Epithelial cell of prostate (primary cell): ENCODE measurements at places on chromosomes 2 and 18.
A peak's percentile ranks its signal among the peaks of the same experiment; 100 is the strongest.

DNA sequence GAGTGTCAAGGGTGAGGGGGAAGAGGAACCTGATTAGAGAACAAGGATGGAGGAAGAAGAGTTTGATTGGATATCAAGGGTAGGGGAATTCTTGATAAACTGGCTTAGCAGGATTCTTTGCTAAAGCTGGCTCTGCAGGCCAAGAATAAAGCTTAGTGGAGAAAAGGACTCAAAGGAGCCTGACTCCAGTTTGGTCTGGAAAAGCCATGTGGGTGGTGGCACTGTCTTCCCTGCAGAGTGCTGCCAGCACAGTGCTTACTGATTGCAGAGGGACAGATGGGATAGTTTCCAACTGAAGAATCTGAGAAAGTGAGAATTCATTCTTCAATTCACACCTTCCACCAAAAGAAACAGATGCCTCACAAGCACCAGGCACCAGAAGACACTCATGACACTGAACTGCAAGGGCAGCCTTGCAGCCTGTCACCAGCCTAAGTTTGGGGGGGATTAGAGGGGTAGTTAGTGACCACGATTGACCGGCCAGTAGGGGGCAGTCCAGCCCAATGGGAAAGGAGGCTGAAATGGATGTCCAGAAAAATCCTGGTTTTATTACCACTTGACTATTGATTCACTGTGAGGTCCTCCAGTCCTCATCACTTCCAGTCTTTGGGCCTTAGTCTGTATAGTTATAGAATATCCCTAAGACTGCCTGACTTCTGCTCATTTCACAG lies 334.5 kb downstream of the SMAD2 start:
- DNase-seq = no peak

DNA sequence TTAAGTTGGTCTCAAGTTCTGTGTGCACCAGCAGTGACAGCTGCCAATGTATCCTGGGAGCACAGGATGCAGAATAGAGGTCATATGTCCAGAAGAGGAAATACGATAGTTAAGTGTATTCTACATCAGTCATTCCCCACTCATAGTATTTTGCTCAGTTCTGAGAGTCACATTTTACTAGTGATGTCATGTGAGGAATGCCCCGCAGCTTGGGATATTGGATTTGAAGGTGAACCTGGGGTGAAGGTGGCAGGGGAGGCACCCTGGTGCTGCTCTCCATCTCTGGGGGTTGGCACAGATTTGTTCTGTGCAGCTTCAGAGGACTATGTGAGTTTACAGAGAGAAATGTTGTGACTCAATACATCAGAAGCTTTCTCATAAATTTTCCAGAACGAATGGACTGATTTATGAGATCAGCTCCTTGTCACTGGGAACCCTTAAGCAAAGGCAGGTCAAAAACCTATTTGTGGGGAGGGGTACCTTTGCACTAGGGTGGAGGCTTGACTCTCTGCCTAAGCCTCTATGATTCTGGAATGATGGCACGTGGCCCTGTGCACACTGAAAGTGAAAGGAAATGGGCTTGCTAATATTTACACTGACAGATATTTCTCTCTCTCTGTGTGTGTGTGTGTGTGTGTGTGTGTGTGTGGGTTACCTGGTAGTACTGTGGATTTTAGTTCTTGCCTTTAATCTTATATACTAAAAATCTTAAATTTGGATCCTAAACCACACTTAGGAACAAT lies 95.9 kb downstream of the NEB start:
- peak; percentile 14 for DNase-seq

DNA sequence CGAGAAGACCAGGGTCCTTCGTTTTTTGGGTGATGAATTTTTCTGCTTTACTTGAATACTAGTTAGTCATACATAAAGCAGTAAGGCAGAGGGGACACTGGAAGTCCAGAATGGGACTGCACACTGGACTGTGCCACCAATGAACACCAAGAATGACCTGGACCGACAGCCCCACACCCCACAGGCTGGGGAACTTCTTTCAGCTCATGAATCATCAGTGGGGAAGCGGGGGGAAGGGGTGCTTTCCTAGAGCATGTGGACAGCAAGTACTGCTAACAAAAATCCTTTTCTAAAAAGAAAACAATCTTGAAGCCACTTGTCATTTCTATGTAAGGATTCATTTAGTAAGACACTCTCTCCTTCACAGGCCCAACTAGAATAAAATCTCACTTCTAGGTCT lies 86.0 kb downstream of the DTNB start:
- no peak for DNase-seq

DNA sequence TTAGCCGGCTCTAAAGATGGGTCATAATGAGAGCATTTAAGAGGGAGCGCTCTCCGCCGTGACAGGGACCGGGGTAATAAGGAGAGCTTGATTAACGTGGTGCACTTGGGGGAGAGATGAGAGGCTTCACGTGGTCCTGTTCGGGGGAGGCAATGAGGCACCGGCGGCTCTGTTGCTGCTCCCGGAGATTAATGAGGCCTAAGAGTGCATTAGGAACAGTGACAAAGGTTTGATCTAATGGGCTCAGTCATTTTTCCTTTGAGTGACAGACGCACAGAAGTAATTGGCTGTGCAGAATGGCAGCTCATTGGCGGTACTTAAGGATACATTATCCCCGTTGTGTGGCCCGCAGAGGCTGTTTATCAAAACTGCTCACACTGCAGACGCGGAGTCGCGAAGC lies 250.7 kb downstream of the GBX2 start:
- DNase-seq = no peak

GRCh38 chr2:43948370-43948769 lies 47.4 kb downstream of the LRPPRC start:
- no peak for DNase-seq

GRCh38 chr2:216285701-216286100 lies 86.6 kb downstream of the MARCHF4 start:
- no peak for DNase-seq

- DNase-seq = no peak
Measured at GRCh38 chr2:165462443-165462842, 7.1 kb upstream of the CSRNP3 start.

GRCh38 chr2:29307519-29307918 lies 192.3 kb downstream of the CLIP4 start:
- no peak for DNase-seq

GRCh38 chr18:62741118-62741566 lies 25.8 kb downstream of the PHLPP1 start:
- peak; percentile 40 for DNase-seq

GRCh38 chr2:38671303-38671702 lies 5.4 kb downstream of the GALM start:
- no peak for DNase-seq
